ENCODE measurements at places on chromosomes 3 and 15. TPM values are rescaled to one million over a fixed set of nuclear protein-coding genes. Genes with fewer than 3 reads are reported as not detected.

DNA sequence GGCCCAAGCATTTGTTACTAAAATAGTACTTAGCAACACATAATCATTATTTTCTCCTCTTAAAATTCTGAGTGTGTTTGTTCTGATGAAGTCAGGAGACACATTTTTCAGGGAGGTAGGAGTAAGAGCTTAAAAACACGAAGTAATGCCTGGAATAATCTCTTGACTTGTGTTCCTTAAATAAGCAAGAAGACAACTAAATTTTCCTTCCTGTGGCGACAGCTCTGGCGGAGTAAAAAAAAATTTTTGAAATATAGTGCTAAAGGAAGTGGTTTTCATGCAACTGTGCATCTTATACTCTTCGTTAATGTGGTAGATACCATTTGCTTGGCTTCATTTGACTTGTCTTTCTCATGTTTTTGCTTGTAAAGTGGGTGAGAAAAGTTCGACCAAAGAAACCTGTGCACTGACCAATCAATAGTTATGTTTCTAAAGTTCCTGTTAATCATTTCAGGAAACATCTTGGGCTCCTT is 11.1 kb upstream of the MBNL1 start:
- peak; percentile 43 for DNase-seq

DNA sequence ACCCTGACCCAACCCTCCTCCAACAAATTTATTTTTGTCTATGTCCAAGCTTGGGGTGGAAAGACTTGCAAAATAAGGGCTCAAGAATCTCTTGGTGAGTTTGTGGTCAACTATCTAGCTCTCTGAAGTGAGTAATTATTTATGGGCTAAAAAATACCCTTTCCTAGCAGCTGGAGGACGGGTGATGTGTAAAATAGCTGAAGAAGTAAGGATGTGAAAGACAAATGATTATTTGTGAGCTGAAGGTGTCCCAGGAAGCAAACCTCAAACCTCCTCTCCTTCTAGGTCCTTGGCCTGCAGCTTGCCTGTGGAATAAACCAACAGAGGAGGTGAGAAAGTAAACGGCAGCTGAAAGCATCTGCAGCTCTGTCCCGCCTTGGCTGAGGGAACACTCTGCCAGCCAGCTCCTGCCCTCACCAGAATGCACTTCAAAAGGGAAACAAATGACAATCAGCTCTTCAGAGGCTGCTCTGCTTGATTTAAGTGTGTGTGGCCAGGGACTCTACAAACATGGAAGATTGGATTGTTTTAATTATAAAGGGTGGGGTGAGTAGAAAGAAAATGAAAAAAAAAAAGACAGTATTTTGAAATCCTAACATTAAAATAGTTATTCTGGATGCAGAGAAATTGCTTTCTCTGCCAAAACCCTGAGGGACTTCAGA is 60.3 kb downstream of the TM4SF4 start:
- DNase-seq = peak; percentile 43

GRCh38 chr15:35728219-35728940 is 182.4 kb upstream of the DPH6 start:
- no peak for DNase-seq

GRCh38 chr15:70379938-70380883 is 282.5 kb upstream of the TLE3 start:
- DNase-seq = no peak

The C3orf49 gene
- not detected for total RNA-seq

The UBE2E2 gene
- 19.2 TPM for total RNA-seq

- peak; percentile 85 for DNase-seq
Measured at GRCh38 chr15:48493084-48493762, 152.3 kb downstream of the FBN1 start.

DNA sequence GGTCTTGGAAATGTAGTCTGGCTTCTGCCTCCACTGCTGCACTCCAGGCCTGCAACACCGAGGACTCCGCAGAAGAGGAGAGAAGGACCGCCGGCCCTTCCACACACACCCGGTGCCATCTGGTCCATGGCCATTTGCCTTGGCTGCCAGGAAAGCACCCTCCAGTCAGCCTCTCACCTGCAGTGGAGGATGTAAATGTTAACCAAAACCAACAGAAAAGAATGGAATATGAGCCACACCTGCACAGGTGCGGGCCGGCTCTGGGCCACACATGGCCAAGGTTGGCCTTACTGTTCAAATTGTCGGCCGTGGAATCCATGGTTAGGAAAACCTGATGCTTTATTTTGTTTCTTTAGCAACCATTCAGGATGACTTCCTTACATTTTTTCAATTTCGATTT is 178.3 kb upstream of the C2CD4B start:
- DNase-seq = no peak

DNA sequence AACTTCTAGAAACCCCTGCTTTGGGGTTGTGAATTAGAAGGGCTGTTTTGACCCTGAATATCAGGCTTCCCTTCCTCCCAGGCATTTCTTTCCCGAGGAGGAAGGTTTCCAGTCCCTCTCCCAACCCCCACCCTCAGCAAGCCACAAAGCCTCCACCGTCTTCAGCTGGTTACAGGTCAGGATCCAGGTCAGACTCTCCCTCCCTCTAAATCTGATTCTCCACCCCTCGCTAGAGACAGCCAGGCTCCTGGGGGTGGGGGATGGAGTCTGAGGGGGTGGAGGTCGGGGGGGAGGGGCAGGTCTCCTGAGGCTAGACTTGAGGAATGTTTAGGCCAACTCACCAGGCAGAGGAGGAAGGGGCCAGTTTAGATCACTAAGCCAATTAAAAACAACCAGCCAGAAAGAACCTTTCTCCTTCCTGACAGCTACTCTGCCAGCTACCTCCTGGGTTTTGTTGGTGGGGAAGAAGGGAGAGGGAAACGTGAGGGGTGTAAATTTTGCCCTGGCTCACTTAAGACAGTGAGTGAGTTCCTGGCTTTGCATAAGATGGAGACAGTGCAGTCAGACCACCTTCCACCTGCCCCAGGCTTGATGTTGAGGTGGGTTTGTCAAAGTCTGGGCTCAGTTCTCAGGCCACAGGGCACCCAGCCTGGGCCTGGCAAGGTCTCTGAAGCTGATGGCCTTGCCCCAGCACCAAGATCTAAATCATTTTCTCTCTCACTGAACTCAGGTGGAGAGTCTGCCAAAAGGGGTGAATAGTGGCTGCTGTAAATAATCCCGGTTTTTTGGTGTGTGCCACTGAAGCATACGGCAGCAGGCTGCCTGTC is 19.5 kb downstream of the BMF start:
- DNase-seq = no peak

DNA sequence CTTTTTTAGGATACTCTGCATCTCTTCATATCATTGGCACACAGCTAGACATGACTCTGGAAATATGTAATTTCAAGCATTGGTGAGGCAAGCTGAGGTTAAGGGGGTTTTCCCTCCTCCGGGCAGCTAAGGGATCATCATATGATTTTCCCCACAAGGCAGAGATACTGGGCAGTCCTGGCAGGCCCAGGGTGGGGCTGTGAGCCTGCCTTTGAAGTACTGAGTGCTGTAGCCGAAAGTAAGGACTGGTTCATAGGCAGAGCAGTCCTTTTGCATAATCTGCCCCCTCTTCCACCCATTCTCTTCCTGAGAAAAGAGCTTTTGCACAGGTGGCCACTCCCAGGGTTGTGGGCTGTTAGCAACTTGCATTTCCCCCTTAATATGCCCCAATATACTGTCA is 168.8 kb upstream of the MANF start:
- DNase-seq = no peak

The AHSG gene
- 0.75 TPM for total RNA-seq

- no peak for DNase-seq
Measured at GRCh38 chr3:151314137-151314536, 2.5 kb downstream of the GPR87 start.

The CTXN2 gene
- not detected for total RNA-seq

DNA sequence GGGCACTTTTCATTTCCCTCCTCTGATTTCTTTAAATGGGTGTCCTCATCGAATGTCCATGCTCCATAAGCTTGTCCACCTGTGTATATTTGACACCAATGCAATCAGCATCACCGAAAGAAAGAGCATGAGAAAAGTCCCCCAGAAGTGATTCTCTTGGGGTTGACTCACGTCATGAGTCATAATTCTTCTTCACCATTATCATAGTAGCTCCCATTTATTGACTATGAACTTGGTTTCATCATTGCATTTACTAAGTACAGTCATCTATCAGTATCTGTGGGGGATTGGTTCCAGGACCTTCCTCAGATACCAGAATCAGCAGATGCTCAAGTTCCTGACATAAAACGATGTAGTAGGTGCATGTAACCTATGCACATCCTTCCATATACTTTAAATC is 372.5 kb upstream of the CFAP20DC start:
- DNase-seq = no peak

The CRYGS gene
- 2.5 TPM for total RNA-seq

The STRIT1 gene
- total RNA-seq = 15.3 TPM

The CRABP1 gene
- 69.1 TPM for total RNA-seq

GRCh38 chr15:52349052-52349700 is 53.6 kb upstream of the MYO5C start:
- peak; percentile 17 for DNase-seq

DNA sequence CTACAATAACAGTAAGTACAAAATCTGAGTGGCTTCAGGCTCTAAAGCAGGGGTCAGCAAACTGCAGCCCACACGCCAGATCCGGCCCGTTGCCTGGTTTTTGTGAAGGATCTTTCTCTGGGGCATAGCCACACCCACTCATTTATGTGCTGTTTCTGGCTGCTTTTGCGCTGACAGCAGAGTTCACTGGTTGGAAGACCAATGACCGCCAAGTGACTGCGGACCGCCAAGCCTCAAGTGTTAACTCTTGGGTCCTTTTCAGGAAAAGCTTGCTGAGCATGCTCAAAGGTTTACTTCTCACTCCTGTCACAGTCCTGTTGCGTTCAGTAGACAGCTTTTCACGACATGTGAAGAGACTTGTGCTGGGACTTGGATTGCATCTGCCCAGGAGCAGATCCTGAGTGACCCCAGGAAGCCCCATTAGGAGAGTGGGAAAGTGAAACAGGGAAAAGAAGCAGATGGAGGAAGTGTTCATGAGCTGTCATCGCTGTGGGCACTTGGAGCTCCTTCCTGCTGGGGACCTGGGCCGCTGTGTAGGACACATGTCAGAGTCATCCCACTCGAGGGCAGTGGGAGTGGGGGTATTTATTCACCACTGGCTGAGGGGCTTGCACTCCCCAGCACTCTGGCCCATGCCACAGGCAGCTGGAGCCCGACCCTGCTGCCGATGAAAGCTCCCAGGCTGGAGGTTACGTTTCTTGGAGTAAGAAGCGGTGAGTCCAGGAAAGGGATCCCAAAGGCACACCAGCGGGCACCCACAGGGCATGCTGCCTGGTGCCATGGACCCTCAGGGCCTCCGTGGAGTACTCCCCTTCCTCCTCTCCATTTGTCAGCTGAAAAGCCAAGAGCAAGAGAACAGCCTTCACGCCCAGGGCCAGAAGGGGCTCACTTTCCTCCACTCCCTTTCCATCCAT is 249.1 kb downstream of the PLCL2 start:
- peak; percentile 86 for DNase-seq

DNA sequence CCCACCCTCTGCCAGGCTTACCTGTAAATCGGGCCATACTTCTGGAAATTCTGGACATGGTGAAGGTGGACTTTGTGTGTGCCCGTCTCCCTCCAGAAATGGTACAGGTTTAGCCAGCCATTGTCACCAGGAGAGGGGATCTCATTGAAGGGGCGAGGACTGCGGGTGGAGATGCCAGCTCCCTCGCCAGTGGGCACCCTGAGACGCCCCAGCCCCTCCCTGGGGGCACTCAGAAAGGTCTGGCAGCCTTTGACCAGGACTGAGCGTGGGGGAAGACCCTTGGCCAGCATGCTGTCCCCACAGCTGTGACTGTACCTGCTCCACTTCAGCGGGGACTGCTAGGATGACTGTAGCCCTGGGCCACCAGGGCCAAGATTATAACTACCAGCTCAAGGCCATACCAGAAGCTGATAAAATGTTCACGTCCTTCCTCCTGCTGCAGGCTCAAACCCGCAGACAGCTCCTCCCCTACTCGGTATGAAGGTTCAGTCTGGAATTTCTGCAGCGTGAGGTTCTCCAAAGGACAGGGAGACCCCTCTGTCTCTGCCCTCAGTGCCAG is at the start of gene CYP11A1:
Gene CYP11A1, minus strand, starts transcription at position 351 of the 559 bp plus-strand sequence. Its CDS starts 61 bp downstream, at position 290.
- DNase-seq = no peak

GRCh38 chr3:144548346-144548745 is 576.7 kb downstream of the DIPK2A start:
- no peak for DNase-seq

Data from muscle of leg (tissue), 16 donors.